ENCODE measurements at places on chromosomes 4 and X.

DNA sequence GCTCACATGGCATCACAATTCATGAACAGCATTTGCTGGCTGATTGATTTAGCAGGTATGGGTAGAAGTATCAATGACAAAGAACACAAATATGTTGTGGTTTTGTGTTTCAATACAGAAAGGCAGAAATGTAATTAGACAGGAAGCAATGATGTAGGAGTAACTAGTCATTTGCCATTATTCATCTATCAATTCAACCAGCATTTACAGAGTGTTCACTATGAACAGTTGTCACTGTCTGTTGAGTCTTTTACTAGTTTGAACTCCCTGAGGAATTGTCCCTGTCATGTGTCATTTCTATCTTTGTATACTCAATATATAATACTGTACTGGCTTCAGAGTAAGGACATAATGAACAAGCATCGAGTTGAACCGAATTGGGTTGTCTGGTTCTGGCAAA is 51.5 kb upstream of the ARHGAP24 start:
- no peak for DNase-seq

- no peak for DNase-seq
These were observed 633.3 kb downstream of the FAT4 start for GRCh38 chr4:125948021-125948420.

DNA sequence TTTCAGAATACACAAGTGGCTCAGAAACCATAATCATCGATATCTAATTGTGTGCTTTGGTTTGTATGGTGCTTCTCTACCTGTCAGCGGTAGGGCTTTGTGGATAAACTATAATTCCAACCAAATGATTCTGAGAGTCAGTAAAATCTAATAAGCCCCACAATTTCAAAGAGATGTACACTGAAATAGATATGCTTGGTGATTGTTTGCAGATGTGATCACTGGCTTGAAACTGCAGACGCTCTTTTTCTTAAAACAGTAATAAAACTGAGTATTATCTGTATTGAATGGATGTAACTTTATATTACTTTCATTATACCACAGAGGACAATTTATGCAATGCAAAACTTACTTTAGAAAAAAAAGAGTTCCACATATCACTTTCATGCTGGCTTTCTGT is 198.8 kb upstream of the ANXA10 start:
- no peak for DNase-seq

- DNase-seq, result no peak
These were observed 8.7 kb upstream of the SLAIN2 start for GRCh38 chr4:48332661-48333060.

GRCh38 chrX:149476513-149476912 is 28.6 kb downstream of the IDS start:
- DNase-seq, result no peak

- DNase-seq, result no peak
These were observed 83.8 kb downstream of the DOCK11 start for GRCh38 chrX:118579417-118579816.

GRCh38 chr4:158625544-158625943 is 46.1 kb downstream of the C4orf46 start:
- DNase-seq, result no peak

GRCh38 chr4:119543779-119544178 is 84.8 kb downstream of the PDE5A start:
- no peak for DNase-seq

GRCh38 chrX:14584548-14584947 is 55.2 kb downstream of the GLRA2 start:
- no peak for DNase-seq

- no peak for DNase-seq
These were observed 456.7 kb downstream of the GLUD2 start for GRCh38 chrX:121504153-121504552.

DNA sequence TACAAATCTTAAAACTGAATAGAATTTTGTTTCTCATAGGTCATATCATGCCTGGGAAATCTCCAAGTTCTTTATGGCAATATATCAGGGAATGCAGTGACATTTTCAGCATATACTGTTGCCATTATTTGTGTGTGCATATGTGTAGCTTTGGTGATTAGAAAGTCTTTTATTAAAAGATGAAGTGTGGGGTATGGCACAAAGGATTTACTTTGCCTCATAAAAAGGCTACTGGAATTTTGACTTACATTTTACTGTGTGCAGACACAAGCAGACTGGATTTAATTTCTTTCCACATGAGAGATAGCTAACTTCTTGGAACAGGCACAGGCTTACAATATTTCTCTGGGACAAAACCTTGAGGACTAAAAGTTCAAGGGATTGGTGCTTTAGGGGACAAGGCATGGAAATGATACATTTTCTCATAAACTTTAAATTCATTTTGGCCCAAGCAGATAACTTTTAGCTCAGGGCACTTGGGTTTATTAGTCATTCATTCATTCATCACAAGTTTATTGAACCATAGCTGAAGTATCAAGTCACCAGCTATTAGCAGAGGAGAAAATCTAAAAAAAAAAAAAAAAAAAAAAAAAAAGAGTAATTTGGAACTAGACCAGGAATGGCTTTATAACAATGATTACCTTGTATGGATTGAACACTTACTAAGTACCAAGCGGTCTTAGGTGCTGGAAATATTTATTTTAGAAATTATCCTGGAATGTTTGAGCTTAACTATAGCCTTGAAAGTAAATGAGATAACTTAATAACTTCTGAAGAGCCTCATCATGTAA is 191.5 kb downstream of the SLIT2 start:
- DNase-seq, result no peak

- no peak for DNase-seq
These were observed 16.0 kb upstream of the TLR8 start for GRCh38 chrX:12890467-12890866.

GRCh38 chrX:119374736-119375135 is 24.4 kb upstream of the SLC25A43 start:
- DNase-seq, result no peak

- no peak for DNase-seq
These were observed 2.3 kb upstream of the UBA1 start for GRCh38 chrX:47191331-47191730.

DNA sequence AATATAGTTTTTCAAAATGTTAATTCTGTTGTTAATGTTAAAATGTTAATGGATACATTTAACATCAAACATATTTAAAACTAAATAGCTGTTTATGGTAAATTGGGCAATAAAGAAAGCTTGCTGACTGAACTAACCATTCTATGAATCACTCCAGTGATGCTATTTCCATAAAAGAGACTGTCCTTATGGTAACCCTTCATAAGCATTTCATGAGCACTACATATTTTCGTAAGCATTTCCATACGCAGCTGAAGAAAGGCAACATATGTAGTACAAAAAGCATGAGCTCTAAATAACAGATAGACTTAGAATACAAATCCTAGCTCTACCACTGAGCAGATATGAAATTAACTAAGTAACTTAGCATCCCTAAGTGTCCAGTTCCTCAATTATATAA is 188.9 kb downstream of the COL25A1 start:
- DNase-seq, result no peak

- no peak for DNase-seq
These were observed 732 bp upstream of the ADRA2C start for GRCh38 chr4:3765271-3766035.

- DNase-seq, result no peak
These were observed 36.6 kb downstream of the ZFP42 start for GRCh38 chr4:188032170-188032569.
